SK-N-SH (cell line): ENCODE measurements at places on chromosomes 7 and 10.

GRCh38 chr7:28400838-28401360, 11.4 kb upstream of the CREB5 start:
- DNase-seq: no peak

GRCh38 chr10:120406376-120406775, 50.7 kb upstream of the PLPP4 start:
- DNase-seq: no peak

DNA sequence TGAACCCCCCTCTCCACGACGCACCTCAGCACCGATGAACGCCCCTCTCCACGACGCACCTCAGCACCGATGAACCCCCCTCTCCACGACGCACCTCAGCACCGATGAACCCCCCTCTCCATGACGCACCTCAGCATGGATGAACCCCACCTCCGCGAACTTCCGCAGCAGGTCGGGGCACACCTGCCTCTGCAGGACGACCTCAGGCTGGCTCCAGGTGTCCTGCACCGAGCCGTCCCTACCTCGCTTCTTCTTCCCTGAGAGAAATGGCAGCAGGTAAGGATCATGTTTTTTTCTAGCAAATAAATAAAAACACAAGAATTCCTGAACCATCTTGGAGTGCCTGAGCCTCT, 24.1 kb downstream of the CFAP46 start:
- no peak for DNase-seq

GRCh38 chr7:31493714-31494181, 20.1 kb upstream of the ITPRID1 start:
- no peak for DNase-seq

- no peak for DNase-seq
Measured at GRCh38 chr7:95190515-95190914, 133.8 kb downstream of the PON1 start.

GRCh38 chr7:42959549-42959948, 27.4 kb downstream of the MRPL32 start:
- DNase-seq: no peak

GRCh38 chr10:74816824-74817498, 9.4 kb upstream of the KAT6B start:
- DNase-seq: peak; percentile 37
